ENCODE measurements at places on chromosomes 13 and 19. TPM values are rescaled to one million over a fixed set of nuclear protein-coding genes. Genes with fewer than 3 reads are reported as not detected.
A peak's percentile ranks its signal among the peaks of the same experiment; 100 is the strongest.

GRCh38 chr19:14432791-14433553 is at the start of gene PKN1:
Gene PKN1 (plus strand): TSS chr19:14433306. CDS start chr19:14433522, 216 bp downstream.
- H3K27me3 ChIP-seq, result peaks cover 17% of the 10 kb centered on the region
- no peaks in the 10 kb centered on the region for H3K36me3 ChIP-seq
- H3K4me1 ChIP-seq, result peaks cover 14% of the 10 kb centered on the region
- H3K4me3 ChIP-seq, result peak within 1 kb of the TSS; percentile 92
- H3K27ac ChIP-seq, result no peak within 1 kb of the TSS
- peak; percentile 66 for DNase-seq

DNA sequence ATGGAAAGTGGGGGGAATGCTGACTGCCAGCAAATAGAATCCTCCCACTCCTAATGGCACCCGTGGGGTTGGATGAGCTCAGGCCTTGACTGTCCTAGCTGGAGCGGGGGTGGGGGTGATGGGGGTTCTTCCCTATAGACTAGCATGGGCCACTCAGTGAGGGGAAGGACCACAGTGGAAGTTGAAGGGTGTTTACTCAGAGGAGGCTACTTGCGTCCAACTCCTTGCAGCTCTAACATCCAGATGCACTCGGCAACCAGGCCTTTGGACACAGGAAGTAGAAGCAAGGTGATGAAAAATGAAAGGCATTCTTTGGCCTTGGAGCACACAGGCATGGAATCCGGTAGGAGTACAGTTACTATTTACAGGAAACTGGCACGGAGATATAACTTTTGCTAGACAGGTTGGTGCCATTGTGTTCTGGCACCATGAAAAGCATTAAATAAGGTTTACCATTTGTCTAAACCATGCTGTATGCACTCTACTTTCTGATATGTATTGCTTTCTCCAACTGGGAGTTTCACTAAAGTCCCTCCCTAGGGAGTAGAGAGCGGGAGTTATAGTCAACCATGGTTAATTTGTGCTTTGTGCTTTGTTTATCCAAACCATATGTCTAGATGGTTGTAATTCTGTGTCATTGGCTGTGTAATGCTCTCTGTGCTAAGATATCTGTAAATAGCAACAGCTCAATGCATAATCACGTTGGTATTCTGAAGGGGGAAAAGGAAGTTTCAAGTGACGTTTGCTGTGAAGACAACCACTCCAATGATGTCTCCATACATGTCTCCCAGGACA is 125.3 kb downstream of the TSHZ3 start:
- no peaks in the 10 kb centered on the region for H3K4me1 ChIP-seq
- H3K36me3 ChIP-seq, result no peaks in the 10 kb centered on the region
- no peak overlapping the region for H3K4me3 ChIP-seq
- DNase-seq, result no peak
- H3K27ac ChIP-seq, result no peak overlapping the region
- H3K27me3 ChIP-seq, result no peaks in the 10 kb centered on the region

DNA sequence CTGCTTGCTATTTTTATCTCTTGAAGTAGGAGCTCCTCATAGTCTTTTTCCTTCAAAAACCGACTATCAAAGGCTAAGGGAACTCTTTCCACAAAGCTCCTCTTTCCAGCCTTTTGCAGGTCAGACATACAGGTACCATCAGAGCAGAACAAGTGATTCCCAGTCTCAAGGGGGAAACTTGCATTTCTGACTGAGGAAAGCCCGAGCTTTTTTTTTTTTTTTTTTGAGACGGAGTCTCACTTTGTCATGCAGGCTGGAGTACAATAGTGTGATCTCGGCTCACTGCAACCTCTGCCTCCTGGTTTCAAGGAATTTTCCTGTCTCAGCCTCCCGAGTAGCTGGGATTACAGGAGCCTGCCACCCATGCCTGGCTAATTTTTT is 32.0 kb downstream of the RUBCNL start:
- H3K4me3 ChIP-seq, result no peak overlapping the region
- peaks cover 28% of the 10 kb centered on the region for H3K36me3 ChIP-seq
- H3K4me1 ChIP-seq, result no peaks in the 10 kb centered on the region
- H3K27me3 ChIP-seq, result no peaks in the 10 kb centered on the region

- no peak overlapping the region for H3K27ac ChIP-seq
- no peaks in the 10 kb centered on the region for H3K36me3 ChIP-seq
- H3K4me1 ChIP-seq, result no peaks in the 10 kb centered on the region
- no peaks in the 10 kb centered on the region for H3K27me3 ChIP-seq
- H3K4me3 ChIP-seq, result no peak overlapping the region
Measured at GRCh38 chr19:16017138-16017490, 59.2 kb upstream of the TPM4 start.

GRCh38 chr19:29364224-29364726 is 151.3 kb upstream of the UQCRFS1 start:
- H3K27ac ChIP-seq, result no peak overlapping the region
- H3K4me1 ChIP-seq, result no peaks in the 10 kb centered on the region
- no peak for DNase-seq
- no peak overlapping the region for H3K4me3 ChIP-seq
- H3K27me3 ChIP-seq, result peaks cover 62% of the 10 kb centered on the region

DNA sequence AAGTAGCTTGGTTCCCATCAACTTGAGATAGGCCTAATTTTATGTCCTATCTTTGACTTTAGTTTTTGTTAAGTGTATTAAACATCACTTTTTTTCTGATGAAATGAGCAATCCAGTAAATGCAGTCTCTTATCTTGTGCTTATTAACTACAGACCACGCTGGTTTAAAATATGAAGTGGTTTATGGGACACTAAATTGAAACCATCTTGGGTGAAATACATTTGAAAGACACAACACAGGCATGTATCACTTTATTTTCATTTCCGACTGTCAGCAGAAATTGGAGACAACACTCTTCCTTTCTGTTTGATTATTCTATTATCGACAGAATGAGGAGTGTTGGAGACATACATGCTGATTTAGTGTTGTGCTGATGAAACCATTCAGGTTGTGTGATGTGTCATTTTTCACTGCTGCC is 447.7 kb downstream of the GPC6 start:
- H3K27ac ChIP-seq, result no peak overlapping the region
- no peaks in the 10 kb centered on the region for H3K27me3 ChIP-seq
- no peaks in the 10 kb centered on the region for H3K36me3 ChIP-seq

- no peak overlapping the region for H3K27ac ChIP-seq
- H3K4me1 ChIP-seq, result no peaks in the 10 kb centered on the region
- H3K27me3 ChIP-seq, result no peaks in the 10 kb centered on the region
- H3K36me3 ChIP-seq, result no peaks in the 10 kb centered on the region
- DNase-seq, result no peak
- H3K4me3 ChIP-seq, result no peak overlapping the region
Measured at GRCh38 chr13:32136716-32137115, 105.1 kb downstream of the FRY start.

- peaks cover 16% of the 10 kb centered on the region for H3K4me1 ChIP-seq
- no peak overlapping the region for H3K27ac ChIP-seq
- DNase-seq, result no peak
- no peak overlapping the region for H3K4me3 ChIP-seq
Measured at GRCh38 chr19:50536662-50537305, 23.1 kb upstream of the ASPDH start.

DNA sequence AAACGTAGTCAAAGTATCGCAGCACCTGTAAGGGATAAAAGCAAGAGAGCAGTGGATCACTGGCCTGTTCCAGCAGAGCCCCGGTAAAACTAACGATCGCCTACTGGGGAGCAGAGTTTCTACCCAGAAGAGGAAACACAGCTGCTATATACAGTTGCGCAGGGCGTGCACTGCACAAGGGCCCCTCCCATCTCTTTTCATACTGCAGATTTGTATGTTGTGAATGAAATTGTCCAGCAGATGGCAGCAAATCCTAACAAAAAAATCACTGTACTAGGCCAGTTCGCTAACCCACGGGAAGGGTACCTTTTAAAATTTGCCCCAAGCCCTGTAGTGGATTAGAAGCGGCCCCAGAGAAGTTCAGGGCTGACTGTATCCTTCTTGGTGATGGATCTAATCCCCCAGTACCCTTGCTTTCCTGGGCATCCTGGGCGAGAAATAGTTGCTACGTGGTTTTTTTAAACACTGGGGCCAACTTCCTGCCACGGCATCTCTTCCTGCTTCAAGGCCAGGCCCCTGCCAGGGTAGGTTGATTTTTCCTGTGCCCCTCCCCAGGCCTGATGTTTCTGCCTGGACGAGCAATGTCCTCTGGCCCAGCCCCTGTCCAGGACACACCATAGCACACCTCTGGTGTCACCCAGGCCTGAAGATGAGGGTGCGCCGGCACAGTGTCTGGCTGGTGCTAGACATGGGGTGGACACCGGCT is 127.0 kb downstream of the IER2 start:
- no peaks in the 10 kb centered on the region for H3K4me1 ChIP-seq
- H3K36me3 ChIP-seq, result no peaks in the 10 kb centered on the region
- H3K27me3 ChIP-seq, result peaks cover 2% of the 10 kb centered on the region
- DNase-seq, result peak; percentile 64

DNA sequence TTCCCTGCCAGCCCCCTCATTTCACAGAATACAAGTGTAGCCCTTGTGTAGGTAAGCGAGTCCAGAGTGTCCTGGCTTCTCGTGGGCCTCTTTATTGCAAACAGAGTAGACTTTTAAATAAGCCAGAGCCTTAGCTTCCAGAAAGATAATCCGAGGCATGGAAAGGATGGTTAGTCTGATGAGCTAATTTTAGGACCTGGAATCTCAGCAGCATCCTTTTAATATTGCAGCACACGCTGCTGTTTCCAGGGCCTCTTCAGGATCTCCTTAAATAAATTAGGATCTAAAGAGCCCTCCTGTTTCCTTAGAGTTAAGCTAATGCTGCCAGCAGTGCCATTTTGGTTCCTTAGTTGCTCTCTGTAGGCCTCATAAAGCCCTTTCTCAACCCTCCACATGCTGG is 99.2 kb downstream of the RFC3 start:
- no peaks in the 10 kb centered on the region for H3K36me3 ChIP-seq
- no peak overlapping the region for H3K4me3 ChIP-seq
- H3K27ac ChIP-seq, result no peak overlapping the region
- no peaks in the 10 kb centered on the region for H3K27me3 ChIP-seq

GRCh38 chr13:109843695-109844094 is 57.3 kb upstream of the IRS2 start:
- H3K36me3 ChIP-seq, result no peaks in the 10 kb centered on the region
- DNase-seq, result no peak
- no peak overlapping the region for H3K4me3 ChIP-seq
- peaks cover 15% of the 10 kb centered on the region for H3K4me1 ChIP-seq

GRCh38 chr13:74562381-74562780 is 428.2 kb upstream of the KLF12 start:
- peaks cover 8% of the 10 kb centered on the region for H3K4me1 ChIP-seq
- H3K36me3 ChIP-seq, result no peaks in the 10 kb centered on the region
- no peak overlapping the region for H3K27ac ChIP-seq

GRCh38 chr19:1713170-1713569 is 40.1 kb upstream of the ONECUT3 start:
- DNase-seq, result no peak
- peaks cover 66% of the 10 kb centered on the region for H3K27me3 ChIP-seq
- H3K4me3 ChIP-seq, result no peak overlapping the region
- H3K36me3 ChIP-seq, result peaks cover 3% of the 10 kb centered on the region
- no peak overlapping the region for H3K27ac ChIP-seq

DNA sequence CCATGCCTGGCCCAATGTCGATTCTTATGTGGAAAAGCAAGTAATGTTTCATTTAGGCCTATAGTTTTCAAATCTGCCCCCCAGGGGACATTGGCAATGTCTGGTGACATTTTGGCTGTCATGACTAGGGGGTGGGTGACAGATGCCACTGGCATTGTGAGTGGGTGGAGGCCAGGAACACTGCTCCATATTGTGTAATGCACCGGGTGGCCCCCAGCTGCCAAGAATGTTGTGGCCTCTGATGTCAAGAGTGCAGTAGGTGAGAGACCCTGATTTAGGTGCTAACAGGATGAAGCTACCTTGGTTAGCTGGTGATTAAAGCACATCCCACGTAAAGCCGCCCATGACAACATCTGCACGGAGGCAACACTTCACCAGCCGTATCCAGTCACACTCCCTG is 10.8 kb downstream of the C19orf44 start:
- no peak overlapping the region for H3K27ac ChIP-seq
- peaks cover 7% of the 10 kb centered on the region for H3K4me1 ChIP-seq

DNA sequence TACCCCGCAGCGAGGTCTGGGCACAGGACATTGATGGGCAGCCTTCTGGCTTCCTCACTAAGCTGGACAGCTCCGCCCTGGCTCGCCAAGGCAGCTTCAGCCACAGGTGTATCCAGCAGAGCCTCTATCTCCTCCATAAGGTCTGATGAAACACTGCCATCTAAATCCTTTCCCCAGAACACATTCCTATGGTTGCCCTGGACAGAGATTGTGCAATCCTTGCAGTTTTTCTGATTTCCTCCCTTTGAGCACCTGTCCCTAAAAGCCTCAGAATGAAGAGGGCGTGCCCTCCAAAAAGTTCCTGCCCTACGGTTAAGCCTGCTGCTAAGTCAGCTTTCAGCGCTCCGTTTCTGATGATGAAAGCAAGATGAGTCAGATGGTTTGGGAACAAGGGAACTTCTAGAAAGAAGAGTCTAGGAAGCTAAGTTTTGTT is 21.0 kb downstream of the CLEC4M start:
- no peaks in the 10 kb centered on the region for H3K4me1 ChIP-seq
- no peak for DNase-seq
- H3K4me3 ChIP-seq, result no peak overlapping the region

GRCh38 chr13:111385183-111385857 is 64.9 kb downstream of the TEX29 start:
- peaks cover under 1% of the 10 kb centered on the region for H3K36me3 ChIP-seq
- no peaks in the 10 kb centered on the region for H3K27me3 ChIP-seq
- H3K27ac ChIP-seq, result no peak overlapping the region
- no peak overlapping the region for H3K4me3 ChIP-seq
- DNase-seq, result no peak

GRCh38 chr19:36092566-36092965 is 18.4 kb upstream of the OVOL3 start:
- no peak for DNase-seq
- H3K36me3 ChIP-seq, result peaks cover 14% of the 10 kb centered on the region
- no peak overlapping the region for H3K4me3 ChIP-seq
- H3K27me3 ChIP-seq, result no peaks in the 10 kb centered on the region
- H3K27ac ChIP-seq, result no peak overlapping the region
- peaks cover 10% of the 10 kb centered on the region for H3K4me1 ChIP-seq

GRCh38 chr13:48727241-48728011 is 73.7 kb downstream of the CYSLTR2 start:
- H3K4me1 ChIP-seq, result peaks cover 3% of the 10 kb centered on the region
- H3K4me3 ChIP-seq, result no peak overlapping the region
- H3K27ac ChIP-seq, result no peak overlapping the region

DACH1 gene
- 24.6 TPM for total RNA-seq

SHD gene
- 2.7 TPM for total RNA-seq

CLIP3 gene
- 37.6 TPM for total RNA-seq

IZUMO2 gene
- not detected for total RNA-seq

HIPK4 gene
- 0.30 TPM for total RNA-seq

PCDH20 gene
- total RNA-seq, result 0.18 TPM

KIR2DL1 gene
- not detected for total RNA-seq

NUMBL gene
- 21.4 TPM for total RNA-seq

GJA3 gene
- not detected for total RNA-seq

ZNF575 gene
- 0.72 TPM for total RNA-seq

LILRA1 gene
- total RNA-seq, result not detected

LRRC63 gene
- 0.37 TPM for total RNA-seq

MCF2L gene
- total RNA-seq, result 59.9 TPM

PSG2 gene
- total RNA-seq, result not detected

CNMD gene
- 2.8 TPM for total RNA-seq

Measured in neural crest cell (in vitro differentiated cells).